ENCODE measurements at places on chromosomes 13 and 19.

GRCh38 chr19:5452594-5453565 lies 2.3 kb upstream of the ZNRF4 start:
- DNase-seq: no peak

GRCh38 chr19:28118235-28118634 lies 1094.7 kb downstream of the UQCRFS1 start:
- no peak for DNase-seq

DNA sequence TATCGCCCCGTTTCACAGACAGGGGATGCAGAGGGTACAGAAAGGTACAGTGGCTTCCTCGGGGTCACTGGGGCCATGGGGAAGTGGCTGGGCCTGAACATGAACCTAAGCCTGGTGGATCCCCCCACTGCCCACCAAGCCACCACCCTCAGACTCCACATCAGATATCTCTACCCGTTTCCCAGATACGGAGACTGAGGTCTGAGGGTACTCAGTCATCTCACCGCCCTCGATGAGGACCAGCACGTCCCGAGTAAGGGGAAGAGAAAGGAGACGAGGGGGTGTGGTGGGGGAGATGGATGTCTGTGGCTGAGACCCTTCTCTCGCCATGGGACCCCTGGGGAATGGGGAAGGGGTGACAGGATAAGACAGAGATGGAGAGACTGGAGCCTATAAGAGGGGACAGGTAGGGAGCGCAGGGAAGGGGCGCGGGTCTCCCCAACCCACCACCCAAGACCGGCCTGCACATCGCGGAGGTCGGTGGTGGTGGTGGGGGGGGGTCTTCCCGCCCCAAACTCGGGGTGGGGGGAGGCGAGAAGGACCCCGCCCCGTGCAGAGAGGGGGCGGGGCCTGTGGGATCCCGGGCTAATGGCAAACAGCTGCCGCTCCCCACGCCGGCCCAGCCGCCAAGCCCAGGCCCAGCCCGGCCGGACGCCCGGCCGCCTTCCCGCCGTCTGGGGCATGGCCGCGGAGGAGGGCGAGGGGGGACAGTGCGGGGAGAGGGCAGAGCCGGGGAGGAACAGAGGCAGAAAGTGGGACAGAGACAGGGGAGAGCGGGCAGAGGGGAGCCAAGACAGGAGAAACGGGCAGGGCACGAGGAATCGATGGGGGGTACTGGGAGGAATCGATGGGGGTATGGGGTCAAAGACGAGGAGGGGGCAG lies 698 bp downstream of the KANK2 start:
- no peak for DNase-seq

GRCh38 chr13:25847145-25847544 lies 204.7 kb downstream of the SHISA2 start:
- DNase-seq: no peak

GRCh38 chr19:43395561-43395960 lies 19.1 kb upstream of the TEX101 start:
- DNase-seq: no peak

GRCh38 chr13:75839406-75839805 lies 203.3 kb downstream of the LMO7 start:
- no peak for DNase-seq

- DNase-seq: no peak
These were observed 164.5 kb downstream of the TEX29 start for GRCh38 chr13:111484959-111485358.

Measured in stimulated activated CD4-positive, alpha-beta T cell treated with anti-CD3 and anti-CD28 coated beads, TNF-alpha, amount 100 ng/mL, for 4 hours (primary cell).